ENCODE measurements at places on chromosomes 11 and 22.
A peak's percentile ranks its signal among the peaks of the same experiment; 100 is the strongest.

GRCh38 chr11:47869544-47870393 lies 21.6 kb upstream of the NUP160 start:
- no peak for DNase-seq

GRCh38 chr11:47899801-47900200 lies 51.7 kb upstream of the NUP160 start:
- DNase-seq, result peak; percentile 74

DNA sequence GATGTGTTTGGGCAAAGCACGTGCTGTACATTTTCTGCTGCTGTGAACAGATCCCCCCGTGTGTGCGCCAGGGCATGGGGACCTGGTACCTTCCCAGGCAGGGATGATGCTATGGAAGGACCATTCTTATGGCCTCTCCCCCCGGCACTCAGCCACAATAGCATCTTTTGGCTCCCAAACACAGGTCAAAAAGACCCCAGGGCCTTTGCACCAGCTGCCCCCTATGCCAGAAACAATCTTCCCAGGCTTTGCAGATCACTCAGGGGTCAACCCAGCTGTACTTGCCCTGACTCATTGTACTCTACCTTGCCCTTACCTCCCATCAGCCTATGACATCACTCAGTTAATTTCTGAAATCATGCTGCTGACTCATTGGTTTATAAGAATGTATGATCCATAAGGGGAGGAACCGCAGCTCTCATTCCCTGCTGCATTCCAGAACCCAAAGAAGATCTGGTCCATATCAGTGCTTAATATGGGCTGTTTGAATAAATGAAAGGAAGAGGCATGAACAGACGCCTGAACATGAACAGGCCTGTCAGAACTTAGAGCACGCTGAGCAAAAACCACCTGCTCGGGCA lies 100.7 kb downstream of the CELSR1 start:
- DNase-seq, result no peak

DNA sequence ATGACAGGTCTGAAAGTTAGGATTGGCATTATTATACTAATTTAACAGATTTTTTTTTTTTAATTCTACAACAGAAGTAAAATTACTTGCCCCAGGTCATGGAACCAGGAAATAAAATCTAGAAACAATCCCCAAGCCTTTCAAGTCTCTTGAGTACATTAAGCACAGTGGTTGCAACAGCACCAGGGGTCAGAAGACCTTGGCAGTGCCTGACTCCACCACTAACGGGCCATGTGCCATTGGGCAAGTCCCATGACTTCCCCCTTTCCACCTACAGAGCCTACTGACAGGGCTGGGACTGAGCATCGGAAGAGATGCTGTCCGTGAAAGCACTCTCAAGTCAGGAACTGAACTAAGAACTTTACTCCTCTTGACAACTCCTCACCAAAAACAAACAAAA lies 98.6 kb upstream of the AKIP1 start:
- DNase-seq, result no peak

DNA sequence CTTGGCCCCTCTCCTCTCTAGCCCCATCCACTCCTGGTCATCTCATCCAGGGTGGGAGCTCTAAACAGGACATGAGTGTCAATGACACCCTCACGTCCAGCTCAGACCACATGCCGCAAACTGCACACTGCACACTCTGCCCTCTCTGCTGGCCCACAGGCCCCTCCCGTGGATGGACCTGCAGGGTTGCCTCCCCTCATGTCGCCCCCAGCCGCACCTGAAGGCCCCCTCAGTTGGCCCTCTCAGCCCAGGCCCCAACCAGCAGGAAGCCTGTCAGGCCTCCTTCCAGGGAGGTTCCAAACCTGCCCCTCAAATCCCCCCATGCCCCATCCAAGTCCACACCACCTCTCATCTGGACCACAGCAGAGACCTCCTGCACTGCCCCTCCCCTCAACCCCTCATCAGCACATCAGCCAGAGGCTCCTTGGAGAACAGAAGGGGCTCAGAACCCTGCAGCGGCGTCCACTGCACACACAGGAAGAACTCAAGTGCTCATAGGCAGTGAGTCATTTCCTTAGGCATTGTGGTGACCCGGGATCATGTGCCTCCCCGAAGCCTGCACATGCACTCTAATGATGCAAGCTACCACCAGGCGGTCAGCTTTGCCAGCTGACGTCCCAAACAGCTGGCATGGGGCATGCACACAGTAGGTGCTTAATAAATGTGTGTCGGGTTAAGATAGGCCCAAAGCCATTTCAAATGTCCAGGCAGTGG lies 12.9 kb upstream of the CDKN1C start:
- peak; percentile 49 for DNase-seq

- no peak for DNase-seq
Measured at GRCh38 chr11:7543302-7543701, 29.5 kb downstream of the PPFIBP2 start.

- DNase-seq, result no peak
Measured at GRCh38 chr11:9852465-9852864, 188.6 kb downstream of the SWAP70 start.

DNA sequence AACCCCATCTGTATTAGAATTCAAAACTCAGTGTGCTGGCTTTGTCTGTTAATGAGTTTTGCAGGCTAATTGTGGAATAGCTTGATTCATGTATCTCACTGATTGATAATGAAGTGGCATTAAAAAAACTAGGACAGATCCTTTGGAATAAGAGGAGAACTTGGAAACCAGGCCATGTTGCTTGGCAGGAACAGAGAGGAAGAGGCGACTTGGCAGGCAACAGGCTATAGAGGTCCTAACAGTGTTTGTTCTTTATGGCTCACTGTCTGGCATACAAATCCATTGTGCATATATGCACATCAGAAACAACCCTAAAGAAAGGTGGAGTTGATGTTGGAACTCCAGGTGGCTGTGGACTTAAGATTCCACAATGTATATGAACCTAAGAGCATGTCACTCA lies 17.4 kb upstream of the OR9I1 start:
- no peak for DNase-seq

DNA sequence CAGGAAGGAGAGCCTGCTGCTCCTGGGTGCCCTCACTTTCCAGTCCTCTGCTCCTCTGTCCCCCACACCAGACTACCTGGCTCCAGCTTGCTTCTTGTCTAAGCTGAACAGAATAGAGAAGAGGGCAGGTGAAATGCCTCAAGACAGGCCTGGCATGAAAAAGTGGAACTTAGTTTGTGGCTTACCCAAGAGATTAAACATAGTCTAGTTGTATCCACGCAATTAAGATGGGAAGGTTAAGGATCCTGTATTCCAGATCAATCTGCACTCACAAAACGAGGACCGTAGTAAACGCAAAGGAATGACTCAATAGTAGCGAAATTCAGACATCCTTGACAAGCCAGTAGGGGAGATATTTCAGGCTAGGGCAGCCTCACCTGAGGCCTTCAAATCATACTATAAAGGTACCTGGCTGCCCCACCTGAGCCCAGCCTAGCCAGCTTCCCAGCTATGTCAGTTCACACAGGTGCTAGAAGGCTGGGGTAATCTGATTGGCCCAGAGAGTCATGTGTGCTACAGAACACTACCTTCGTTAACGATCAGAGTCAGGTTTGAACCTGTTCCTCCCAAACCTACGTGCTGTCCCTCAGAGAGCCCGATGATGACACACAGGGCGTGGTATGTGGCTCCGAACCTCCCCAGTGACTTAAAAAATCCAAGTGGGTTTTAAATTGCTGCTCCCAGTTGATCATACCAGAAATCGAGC lies 46.5 kb downstream of the AHNAK start:
- no peak for DNase-seq

DNA sequence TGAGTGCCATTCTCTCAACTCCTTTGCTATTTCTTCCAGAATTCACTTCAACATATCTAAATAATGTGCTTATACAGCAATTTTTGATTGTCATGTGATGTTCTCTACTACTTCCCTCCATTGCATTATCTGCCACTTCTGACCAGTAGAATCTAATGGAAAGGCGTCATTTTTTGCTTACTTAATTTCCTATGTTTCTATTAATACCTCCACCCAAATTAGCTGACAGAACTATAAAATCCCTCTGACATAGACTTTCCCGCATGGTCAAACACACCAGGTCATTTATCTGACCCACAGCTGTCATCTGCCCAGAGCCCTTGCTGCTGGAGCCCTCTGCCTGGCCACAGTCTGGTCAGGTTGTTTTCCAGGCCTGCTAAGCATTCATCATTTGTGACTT lies 258.6 kb upstream of the NARS2 start:
- DNase-seq, result no peak

DNA sequence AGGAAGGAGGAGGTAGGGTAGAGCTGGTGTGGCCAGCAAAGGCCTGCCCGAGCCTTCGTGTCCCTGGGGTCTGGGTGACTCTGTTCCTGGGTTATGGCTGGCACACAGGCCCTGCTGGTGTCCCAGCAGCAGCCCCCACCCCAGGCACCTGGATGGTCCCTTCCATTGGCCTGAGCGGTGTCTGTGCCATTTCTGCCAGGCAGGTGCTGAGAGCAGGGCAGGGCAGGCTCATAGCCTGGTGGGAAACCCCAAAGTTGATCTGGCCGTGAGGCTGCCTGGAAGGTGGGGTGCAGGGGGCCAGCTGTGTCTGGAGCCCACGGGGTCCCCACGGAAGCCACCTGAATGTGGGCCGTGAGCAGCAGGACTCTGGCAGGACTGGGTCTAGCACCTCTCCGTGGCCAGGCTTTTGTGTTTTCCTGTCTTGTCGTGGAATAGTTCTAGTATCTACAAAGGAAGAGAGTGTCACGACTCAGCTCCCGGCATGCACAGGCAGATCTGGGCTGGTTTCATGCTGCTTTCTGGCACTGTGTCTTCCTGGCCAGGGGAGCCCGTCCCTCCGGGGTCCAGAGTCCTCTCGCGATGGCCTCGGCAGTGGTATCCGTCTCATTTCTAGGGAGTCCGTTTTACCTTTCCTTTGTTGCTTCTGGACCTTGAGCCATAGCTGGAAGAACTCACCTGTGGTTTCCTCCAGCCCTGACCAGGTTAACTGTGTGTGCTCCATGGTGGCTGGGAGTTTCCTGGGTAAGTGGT lies 83.7 kb downstream of the KCNQ1 start:
- DNase-seq, result no peak

DNA sequence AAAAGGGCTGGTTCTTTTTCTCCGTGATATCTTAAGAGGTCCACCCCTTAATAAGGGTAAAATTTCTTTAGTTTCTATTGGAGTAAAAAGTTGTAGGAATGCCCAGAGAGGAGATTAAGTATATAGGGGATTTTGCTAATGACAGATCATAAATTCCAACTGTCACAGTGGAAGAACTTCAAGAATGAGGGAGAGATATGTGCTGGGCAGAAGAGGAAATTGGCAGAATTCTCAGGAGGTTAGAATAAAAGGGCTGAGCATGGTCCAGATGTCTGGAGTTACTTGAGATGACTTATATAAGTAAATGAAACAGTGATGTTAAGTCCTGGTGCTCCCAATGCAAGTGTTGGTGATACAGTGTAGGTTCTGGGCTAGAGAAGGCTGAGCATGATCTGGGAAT lies 417.6 kb upstream of the ARHGAP42 start:
- DNase-seq, result no peak

GRCh38 chr11:126834573-126834972 lies 166.0 kb downstream of the KIRREL3 start:
- no peak for DNase-seq

DNA sequence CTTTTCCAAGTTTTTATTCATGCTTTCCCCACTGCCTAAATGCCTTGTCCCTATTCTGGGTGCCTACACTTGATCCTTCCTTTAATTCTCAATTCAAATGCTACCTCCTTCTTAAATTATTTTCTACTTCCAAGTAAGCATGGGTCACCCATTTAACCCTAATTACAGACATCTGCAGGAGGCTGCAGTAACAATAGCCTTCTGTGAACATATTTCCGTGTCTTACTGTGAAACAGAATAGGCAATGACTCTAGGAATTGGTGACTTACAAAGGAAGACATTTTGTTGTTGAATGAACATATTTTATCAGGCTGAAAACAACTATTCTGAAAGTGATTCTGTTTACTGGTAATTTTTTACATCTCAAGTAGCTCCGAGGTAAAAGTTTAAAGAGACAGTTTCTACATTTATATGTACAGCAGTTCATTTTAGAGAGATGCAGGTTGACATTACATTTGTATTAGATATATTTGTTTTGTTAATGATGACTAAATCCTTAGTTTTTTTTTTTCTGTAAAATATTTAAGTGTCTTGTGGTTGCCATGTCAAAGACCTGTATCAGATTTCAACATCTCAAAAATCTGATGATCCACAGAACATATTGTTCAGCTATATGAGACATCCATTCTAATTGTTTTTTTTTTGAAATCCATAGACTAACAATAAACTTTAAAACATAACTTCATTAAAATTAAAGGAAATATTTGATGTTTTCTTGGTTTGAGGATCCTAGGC lies 316.8 kb downstream of the CASP12 start:
- no peak for DNase-seq

DNA sequence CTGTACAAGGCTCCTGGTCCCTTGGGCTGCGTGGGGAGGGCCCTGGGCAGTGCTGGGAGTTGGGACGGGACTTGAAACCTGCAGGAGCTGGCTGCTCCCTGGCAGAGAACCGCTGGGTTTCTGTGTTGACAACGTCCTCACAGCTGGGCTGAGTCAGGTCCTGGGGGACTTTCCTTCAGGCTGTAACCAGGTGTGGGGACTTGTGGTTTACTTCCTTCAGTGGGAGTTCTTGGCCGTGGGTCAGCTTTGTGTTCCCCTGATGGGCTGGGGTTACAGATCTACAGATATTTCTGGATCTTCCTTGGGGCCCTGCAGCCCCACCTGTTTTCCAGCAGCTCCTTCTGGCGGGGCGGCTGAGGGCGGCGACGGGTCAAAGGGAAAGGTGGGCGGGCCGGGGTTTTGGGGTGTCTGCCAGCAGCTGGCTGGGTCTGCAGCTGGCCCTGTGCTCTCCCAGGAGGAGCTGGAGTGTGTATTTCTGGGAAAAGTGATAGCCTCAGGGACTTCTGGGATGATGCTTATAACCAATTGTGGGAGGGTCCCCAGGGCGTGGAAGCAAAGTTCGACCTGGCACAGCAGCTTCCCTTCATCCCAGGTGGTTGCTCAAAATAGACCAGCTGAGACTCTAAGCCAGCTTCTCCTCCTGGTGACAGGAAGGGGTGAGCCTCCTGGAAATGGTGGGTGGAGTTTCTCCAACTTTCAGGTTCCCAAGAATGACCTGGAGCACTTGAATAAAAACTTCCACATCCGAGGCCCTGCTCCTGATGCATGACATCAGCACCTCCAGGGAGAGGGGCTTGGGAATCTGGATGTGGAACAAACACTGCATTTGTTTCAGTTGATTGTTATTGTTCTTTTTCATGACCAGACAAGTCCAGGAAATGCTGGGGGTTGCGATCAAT lies 19.1 kb downstream of the ST14 start:
- DNase-seq, result no peak

- no peak for DNase-seq
Measured at GRCh38 chr11:134170919-134171281, 52.9 kb downstream of the NCAPD3 start.

DNA sequence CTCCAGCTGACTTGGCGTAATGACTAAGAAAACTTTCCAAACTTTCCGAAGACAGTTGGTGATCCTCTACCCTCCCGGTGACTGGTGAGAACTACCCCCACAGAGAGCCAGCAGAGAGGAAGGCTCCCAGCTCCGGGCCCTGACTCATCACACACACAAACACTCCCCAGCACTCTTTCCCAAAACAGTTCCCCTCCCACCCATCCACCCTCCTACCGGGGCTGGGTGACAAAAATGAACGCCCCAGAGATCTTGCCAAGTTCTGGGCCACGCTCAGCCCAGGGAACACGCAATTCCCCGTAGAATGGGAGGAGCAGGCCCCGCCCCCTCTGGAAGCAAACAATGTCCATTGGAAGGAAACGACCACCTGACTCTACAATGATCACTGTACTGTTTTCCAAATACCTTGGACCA lies 21.3 kb upstream of the JAM3 start:
- no peak for DNase-seq

- DNase-seq, result no peak
Measured at GRCh38 chr11:105929084-105929955, 92.7 kb downstream of the MSANTD4 start.

Data from GM13977 (cell line).